ENCODE measurements at places on chromosomes 1 and 21. TPM values are rescaled to one million over a fixed set of nuclear protein-coding genes. Genes with fewer than 3 reads are reported as not detected.

DNA sequence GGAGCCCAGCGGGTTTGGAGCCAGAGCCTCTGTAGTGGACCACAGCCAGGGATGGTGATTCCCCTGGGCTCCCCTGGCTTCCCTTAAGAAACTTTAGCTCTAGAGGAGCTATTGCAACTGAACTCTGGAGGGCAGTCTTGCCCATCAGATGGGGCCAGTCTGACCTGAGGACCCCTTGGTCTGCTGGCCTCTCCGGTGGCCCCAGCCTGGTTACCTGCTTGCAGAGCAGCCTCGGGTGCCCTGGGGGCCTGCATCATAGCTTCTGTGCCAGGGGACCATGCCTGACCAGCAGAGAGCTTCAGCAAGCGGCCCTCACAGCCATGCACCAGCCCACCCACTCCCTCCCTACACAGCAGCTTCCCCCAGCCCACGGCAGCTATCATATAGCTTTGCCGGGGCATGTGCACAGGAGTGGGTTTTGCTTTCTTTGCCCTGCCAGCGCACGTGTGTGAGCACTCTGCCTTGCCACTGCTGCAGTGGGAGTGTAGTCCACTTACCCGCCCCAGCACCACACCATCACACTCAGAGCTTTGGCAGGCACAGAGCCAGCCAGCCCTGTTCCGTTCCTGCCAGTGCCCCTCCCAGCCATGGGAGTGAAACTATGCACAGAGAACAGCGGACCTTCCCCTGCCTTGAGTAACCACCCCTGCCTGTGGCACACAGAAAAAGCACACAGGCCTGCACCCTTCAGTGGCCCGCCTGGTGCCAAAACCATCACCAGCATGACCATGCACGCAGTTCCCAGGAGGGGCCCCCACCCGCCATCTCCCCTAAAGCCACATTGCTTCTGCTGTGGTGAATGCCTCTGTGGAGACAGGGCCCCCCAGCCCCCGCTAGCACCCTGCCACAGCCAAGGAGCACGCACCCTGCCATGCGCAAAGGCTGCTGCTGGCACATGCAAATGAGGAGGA, 442.9 kb upstream of the NEGR1 start:
- no peak for DNase-seq

- DNase-seq, result no peak
Measured at GRCh38 chr1:169750041-169750440, 16.2 kb upstream of the SELE start.

Gene TMEM125
- total RNA-seq, result not detected

Gene RCSD1
- not detected for total RNA-seq
